ENCODE measurements at places on chromosomes 7 and 10.

GRCh38 chr7:1761097-1761496 lies 91.0 kb downstream of the ELFN1 start:
- DNase-seq, result no peak

- DNase-seq, result peak; percentile 32
These were observed 314.1 kb downstream of the SNX13 start for GRCh38 chr7:17626235-17626634.

DNA sequence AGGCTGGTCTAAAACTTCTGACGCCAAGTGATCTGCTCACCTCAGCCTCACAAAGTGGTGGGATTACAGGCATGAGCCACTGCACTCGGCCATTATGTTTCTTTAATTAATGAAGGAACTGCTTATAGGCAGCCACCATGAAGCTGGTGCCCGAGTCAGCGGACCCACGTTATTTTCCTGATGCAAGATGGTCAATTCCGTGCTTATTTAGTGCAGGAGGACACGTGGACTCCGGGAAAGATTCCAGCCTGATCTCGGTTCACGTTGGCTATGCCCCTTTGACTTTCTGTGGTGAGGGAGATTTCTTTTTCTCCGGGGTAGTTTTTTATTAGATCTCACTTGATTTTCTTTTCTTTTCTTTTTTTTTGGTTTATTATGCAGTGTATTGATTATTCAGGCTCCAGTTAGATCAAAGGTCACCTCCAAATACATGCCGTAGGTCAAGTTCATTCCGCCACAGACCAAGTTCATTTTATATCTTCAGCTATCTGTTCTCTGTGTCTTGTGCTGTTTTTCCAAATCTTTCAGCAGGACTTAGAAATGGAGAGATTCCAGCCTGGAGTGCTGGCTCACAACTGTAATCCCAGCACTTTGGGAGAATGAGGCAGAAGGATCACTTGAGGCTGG lies 8.3 kb downstream of the CAMK1D start:
- no peak for DNase-seq

GRCh38 chr7:39459636-39460035 lies 106.6 kb upstream of the YAE1 start:
- DNase-seq, result no peak

GRCh38 chr10:124198871-124199270 lies 105.5 kb upstream of the CHST15 start:
- no peak for DNase-seq

GRCh38 chr7:22783421-22783820 lies 39.2 kb downstream of the TOMM7 start:
- DNase-seq, result peak; percentile 45

- DNase-seq, result peak; percentile 70
These were observed 157.3 kb downstream of the SND1 start for GRCh38 chr7:127809261-127809702.

DNA sequence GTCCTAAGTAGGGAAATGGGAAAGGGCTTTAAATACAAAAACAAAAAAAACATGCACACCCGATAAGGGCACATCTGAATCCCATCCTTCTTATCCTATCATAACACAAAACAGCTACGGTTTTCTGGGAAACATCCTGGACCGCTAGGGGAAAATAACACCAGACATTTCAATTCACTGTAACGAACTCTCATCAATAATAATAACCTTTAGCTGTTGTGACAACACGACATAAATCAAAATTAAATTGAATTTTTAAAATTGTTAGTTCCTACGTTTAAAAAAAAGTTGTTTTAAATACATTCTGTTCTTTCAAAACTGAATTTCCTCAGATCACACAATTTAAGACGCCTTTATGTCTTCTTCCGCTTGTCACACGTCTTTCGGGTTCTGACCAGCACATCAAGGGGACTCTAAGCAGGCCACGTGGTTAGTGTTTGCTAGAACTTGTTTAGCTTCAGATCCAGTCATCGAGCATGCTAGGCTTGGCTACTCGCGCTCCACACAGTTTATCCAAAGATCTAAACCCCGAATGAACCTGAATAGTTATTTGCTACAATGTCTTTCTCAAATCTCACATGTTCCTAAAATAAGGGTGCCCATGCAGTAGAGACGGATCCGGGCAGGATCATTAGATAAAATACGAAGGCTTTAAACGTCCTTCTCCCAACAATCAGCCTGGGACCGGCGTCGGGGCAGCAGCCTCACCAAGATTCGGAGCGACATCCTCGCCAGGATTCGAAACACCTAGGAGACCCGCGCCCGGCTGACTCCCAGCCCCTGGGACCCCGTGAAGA lies 839 bp downstream of the IKZF5 start:
- peak; percentile 59 for DNase-seq
